Sciatic nerve (tissue), 2 donors: ENCODE measurements at places on chromosomes 5 and 9. TPM values are rescaled to one million over a fixed set of nuclear protein-coding genes. Genes with fewer than 3 reads are reported as not detected.

GRCh38 chr9:76045221-76045620 lies 154.7 kb downstream of the PCSK5 start:
- no peak for DNase-seq

- no peak for DNase-seq
These were observed 34.1 kb downstream of the ELOVL7 start for GRCh38 chr5:60809891-60810425.

DNA sequence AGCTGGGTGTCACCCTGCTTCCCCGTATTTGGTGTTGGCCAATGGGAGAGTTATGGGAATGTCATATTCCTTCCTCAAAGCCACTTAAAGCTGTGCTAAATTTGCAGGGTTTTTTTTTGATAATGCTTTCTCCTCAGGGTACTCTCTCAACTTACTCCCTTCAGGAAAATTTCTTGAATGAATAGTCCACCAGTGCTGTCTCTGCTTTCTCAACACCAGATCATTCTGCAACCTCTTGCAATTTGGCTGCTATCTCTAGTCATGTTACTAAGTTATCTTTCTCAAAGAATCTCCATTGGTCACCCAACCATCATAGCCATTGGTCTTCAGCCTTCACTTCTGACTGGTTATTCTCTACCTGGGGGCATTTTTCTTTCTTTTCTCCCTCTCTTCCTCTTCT lies 13.4 kb upstream of the TNFAIP8 start:
- DNase-seq, result no peak

CYLC2 gene
- total RNA-seq, result not detected

CCDC152 gene
- total RNA-seq, result 5.2 TPM
